ENCODE measurements at places on chromosomes 16 and 17. TPM values are rescaled to one million over a fixed set of nuclear protein-coding genes. Genes with fewer than 3 reads are reported as not detected.

MARVELD3 gene
- total RNA-seq = 11.8 TPM

CHD9 gene
- total RNA-seq = 39.7 TPM

RBFOX1 gene
- not detected for total RNA-seq

SPECC1 gene
- total RNA-seq = 13.8 TPM

TNFRSF13B gene
- not detected for total RNA-seq

OTOP3 gene
- 7.1 TPM for total RNA-seq

ADAP2 gene
- 15.0 TPM for total RNA-seq

NDRG4 gene
- total RNA-seq = 62.1 TPM

IGF2BP1 gene
- not detected for total RNA-seq

HSPB9 gene
- total RNA-seq = not detected

SMG6 gene
- 24.0 TPM for total RNA-seq

KCNH4 gene
- not detected for total RNA-seq

ACSM2A gene
- not detected for total RNA-seq

GAST gene
- not detected for total RNA-seq

TMC5 gene
- 0.38 TPM for total RNA-seq

Measured in esophagus squamous epithelium (tissue), 5 donors.